ENCODE measurements at places on chromosomes 16 and 17. TPM values are rescaled to one million over a fixed set of nuclear protein-coding genes. Genes with fewer than 3 reads are reported as not detected.

DNA sequence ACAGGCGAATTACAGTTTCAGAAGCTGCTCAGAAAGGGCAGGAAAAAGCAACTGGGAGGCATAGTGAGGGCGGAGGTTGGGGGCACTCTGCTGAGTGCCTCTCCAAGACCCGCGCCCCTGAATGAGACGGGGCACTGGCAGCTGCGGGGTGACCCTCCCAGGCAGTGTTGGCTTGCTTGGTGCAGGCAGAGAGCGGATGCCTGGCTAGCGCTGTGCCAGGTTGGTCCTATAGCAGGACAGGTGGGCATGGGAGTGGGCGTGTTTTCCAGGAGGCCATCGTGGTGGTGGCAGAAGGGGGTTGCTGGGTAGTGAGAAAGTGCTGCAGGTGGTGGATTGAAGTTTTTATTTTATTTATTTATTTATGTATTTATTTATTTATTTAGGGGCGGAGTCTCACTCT is 16.0 kb upstream of the SBK1 start:
- H3K4me3 ChIP-seq = no peak overlapping the region
- no peaks in the 10 kb centered on the region for H3K36me3 ChIP-seq
- H3K27me3 ChIP-seq = no peaks in the 10 kb centered on the region
- H3K4me1 ChIP-seq = peaks cover 8% of the 10 kb centered on the region
- H3K27ac ChIP-seq = no peak overlapping the region

DNA sequence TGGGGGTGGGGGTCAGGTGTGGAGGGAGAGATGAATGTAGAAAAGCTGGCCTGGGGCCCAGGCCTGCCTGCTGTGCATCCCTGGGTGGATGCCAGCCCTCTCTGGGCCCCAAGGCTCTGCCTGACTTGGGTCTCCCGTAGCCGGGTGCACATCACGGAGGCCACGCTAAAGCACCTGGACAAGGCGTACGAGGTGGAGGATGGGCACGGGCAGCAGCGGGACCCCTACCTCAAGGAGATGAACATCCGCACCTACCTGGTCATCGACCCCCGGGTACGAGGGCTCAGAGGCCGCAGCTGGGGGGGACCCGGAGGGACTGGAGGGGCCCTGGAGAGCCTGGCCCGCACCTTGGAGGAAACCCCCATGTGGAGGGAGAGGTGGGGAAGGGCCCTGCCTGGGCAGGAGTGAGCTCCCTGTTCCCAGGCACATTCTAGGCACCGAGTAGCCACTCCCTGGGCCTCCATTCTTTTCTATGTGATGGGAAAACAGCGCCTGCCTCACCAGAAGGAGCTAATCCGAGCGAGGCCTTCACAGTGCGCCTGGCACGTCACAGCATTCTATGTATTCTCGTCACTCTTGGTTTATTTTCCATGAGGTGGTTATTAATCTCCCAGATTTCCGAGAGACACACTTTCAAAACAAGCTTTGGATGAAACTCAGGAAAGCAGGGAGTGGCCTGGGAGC is 34.7 kb downstream of the ADCY7 start:
- H3K27me3 ChIP-seq = no peaks in the 10 kb centered on the region
- no peak overlapping the region for H3K27ac ChIP-seq
- H3K4me1 ChIP-seq = no peaks in the 10 kb centered on the region
- no peak overlapping the region for H3K4me3 ChIP-seq
- peak; percentile 10 for DNase-seq

- H3K27ac ChIP-seq = no peak overlapping the region
- peaks cover 4% of the 10 kb centered on the region for H3K36me3 ChIP-seq
- H3K4me1 ChIP-seq = no peaks in the 10 kb centered on the region
These were observed 54.8 kb upstream of the CRISPLD2 start for GRCh38 chr16:84764970-84765369.

GRCh38 chr16:27258241-27258734 is 10.3 kb downstream of the NSMCE1 start:
- no peak overlapping the region for H3K4me3 ChIP-seq
- peaks cover 8% of the 10 kb centered on the region for H3K4me1 ChIP-seq
- no peak for DNase-seq

- H3K4me3 ChIP-seq = no peak overlapping the region
- no peaks in the 10 kb centered on the region for H3K36me3 ChIP-seq
- no peak for DNase-seq
- H3K27me3 ChIP-seq = no peaks in the 10 kb centered on the region
- H3K27ac ChIP-seq = no peak overlapping the region
These were observed 23.2 kb upstream of the CACNG3 start for GRCh38 chr16:24232936-24233335.

DNA sequence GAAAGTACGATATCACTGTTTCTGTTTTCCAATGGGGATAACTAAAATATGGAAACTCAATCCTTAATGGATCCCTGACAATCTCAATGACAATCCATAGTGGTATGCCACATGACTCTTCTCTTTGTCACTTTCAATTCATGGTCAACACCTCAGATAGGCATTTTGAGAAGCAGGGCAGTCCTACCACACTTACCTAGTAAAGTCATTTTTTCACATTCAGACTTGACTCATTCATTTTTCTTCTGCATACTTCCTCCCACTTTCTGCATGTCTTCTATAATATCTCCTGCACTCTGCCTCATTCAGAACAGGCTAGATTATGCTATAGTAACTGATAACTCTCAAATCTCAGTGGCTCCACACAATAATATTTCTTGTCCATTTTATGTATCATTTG is 117.5 kb downstream of the FTO start:
- H3K4me1 ChIP-seq = peaks cover 54% of the 10 kb centered on the region
- H3K27ac ChIP-seq = peak overlapping the region; percentile 61
- no peaks in the 10 kb centered on the region for H3K27me3 ChIP-seq
- no peak for DNase-seq

The FBXW10 gene
- not detected for total RNA-seq

The OR1A1 gene
- not detected for total RNA-seq

DNA sequence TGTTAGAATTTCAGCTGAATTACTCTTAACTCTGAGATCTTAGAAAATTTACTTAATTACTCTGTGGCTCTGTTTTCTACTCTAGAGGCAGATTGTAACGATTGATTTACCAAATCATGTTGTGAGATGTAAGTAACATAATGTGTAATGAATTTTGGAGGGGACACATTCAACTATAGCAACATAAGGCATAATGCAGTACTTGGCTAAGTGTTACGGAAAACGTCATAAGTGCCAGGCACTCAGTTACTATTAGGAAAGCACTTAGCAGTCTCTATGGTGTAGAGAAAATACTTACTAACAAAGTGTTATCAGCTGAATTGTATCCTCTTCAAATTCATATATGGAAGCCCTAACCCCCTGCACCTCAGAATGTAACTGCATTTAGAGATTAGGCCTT is 40.6 kb upstream of the CDH8 start:
- no peak overlapping the region for H3K27ac ChIP-seq
- no peaks in the 10 kb centered on the region for H3K27me3 ChIP-seq
- H3K36me3 ChIP-seq = no peaks in the 10 kb centered on the region
- no peaks in the 10 kb centered on the region for H3K4me1 ChIP-seq
- no peak for DNase-seq
- H3K4me3 ChIP-seq = no peak overlapping the region

The DNAI2 gene
- not detected for total RNA-seq

DNA sequence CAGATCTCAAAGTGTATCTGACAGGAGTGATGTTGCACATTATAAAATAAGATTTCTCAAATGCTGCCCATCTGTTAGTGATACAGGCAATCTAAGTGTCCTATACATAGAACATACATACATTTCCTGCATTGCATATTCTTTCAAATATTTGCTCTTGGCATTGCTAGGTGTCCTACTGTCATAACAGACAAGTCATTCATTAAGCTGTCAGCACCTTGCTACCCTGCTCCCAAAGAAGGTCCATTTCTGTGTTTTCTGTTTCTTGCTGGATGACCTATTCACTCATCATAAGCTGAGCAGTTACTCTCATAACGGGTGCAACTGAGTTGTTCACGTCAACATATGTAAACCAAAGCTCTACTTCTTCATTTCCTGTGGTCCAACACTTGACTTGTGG is 719.0 kb downstream of the KCNJ2 start:
- H3K36me3 ChIP-seq = no peaks in the 10 kb centered on the region
- no peaks in the 10 kb centered on the region for H3K27me3 ChIP-seq
- H3K4me1 ChIP-seq = no peaks in the 10 kb centered on the region
- no peak overlapping the region for H3K27ac ChIP-seq
- H3K4me3 ChIP-seq = no peak overlapping the region

DNA sequence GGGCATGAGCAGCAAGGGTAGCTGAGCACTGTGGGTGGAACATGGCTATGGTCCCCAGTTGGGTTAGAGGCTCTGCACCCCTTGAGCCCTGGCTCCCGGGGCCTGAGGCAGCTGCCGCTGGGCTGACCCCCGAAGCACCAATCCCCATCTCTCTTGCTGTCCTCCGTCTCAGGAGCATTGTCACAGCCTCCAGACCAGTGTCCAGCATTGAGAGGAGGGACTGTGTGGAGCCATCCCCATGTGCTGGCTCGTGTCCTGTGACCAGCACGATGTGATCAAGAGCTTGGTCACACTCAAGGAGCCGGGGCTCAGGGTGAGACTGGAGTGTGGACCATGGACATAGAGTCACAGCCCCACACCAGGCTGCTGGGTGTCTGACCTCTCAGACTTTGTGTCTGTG is 2.9 kb downstream of the SMTNL2 start:
- DNase-seq = no peak
- no peak overlapping the region for H3K4me3 ChIP-seq
- no peak overlapping the region for H3K27ac ChIP-seq

- H3K4me1 ChIP-seq = peaks cover 10% of the 10 kb centered on the region
- peaks cover 5% of the 10 kb centered on the region for H3K27me3 ChIP-seq
- H3K4me3 ChIP-seq = no peak overlapping the region
- no peak overlapping the region for H3K27ac ChIP-seq
- DNase-seq = no peak
These were observed 105.9 kb upstream of the SEC14L1 start for GRCh38 chr17:77034677-77035424.

DNA sequence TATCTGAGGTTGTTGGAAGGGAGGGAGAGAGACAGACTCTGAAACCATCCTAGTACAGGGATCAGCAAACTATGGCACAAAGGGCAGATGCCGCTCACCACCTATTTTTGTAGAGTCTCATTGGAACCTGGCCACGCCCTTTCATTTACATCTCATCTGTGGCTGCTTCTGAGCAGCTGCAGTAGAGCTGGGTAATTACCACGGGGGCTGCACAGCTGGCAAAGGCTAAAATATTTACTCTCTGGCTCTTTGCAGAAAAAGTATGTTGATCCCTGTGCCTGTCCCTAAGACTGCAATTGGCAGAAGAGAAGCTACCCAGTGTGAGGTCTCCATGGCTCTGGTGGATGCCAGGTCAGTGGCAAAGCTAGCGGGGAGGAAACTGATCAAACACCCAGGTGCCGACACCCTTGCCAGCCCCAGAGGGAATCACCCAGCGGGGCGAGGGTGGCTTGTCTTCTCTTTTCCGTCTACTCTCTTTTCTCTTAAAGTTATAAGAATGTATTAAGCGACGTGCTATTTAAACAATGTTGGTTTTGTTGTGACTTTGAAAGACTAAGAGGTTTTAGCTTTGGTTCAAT is 14.0 kb downstream of the CEP295NL start:
- no peak overlapping the region for H3K27ac ChIP-seq
- H3K36me3 ChIP-seq = no peaks in the 10 kb centered on the region
- no peak for DNase-seq
- peaks cover 24% of the 10 kb centered on the region for H3K4me1 ChIP-seq
- H3K27me3 ChIP-seq = no peaks in the 10 kb centered on the region

The GOSR1 gene
- total RNA-seq = 24.1 TPM

The TBC1D3I gene
- total RNA-seq = not detected

- no peaks in the 10 kb centered on the region for H3K36me3 ChIP-seq
- H3K27me3 ChIP-seq = no peaks in the 10 kb centered on the region
- no peak for DNase-seq
- no peaks in the 10 kb centered on the region for H3K4me1 ChIP-seq
- no peak overlapping the region for H3K4me3 ChIP-seq
- no peak overlapping the region for H3K27ac ChIP-seq
These were observed 46.7 kb downstream of the MAP2K6 start for GRCh38 chr17:69460963-69461922.

DNA sequence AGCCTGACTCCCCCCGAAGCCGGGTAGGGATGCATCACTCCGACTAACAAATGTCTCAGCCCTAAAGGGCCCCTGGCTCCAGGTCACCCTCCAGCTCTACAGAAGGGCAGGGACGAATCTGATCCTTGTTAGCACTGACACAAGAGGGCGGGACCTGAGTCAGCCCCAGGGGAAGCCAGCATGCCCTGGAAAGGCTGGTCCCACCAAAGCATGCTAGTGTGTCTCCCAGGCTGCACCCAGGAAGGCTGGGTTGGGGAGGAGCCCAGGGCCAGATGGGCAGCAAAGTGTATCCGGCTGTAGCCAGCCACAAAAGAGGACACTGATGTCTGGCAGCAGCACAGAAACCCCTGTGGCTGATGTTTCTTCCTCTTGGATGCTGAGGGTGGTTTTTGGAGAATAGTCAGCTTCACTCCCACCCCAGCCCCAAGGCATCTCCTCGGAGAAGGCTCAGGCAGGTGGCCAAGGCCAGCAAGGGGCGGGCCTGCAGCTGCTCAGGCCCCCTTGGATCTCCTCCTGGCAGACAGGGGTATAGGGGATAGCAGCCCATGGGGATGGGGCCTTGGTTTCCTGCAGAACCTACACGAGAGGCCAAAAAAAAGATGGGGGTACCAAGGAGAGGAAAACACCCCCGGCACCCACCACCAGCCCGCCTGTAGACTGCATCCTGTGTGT is 11.0 kb downstream of the NATD1 start:
- no peak for DNase-seq
- H3K4me1 ChIP-seq = no peaks in the 10 kb centered on the region
- no peaks in the 10 kb centered on the region for H3K36me3 ChIP-seq
- H3K4me3 ChIP-seq = no peak overlapping the region
- no peak overlapping the region for H3K27ac ChIP-seq
